ENCODE measurements at places on chromosomes 2 and 18.

DNA sequence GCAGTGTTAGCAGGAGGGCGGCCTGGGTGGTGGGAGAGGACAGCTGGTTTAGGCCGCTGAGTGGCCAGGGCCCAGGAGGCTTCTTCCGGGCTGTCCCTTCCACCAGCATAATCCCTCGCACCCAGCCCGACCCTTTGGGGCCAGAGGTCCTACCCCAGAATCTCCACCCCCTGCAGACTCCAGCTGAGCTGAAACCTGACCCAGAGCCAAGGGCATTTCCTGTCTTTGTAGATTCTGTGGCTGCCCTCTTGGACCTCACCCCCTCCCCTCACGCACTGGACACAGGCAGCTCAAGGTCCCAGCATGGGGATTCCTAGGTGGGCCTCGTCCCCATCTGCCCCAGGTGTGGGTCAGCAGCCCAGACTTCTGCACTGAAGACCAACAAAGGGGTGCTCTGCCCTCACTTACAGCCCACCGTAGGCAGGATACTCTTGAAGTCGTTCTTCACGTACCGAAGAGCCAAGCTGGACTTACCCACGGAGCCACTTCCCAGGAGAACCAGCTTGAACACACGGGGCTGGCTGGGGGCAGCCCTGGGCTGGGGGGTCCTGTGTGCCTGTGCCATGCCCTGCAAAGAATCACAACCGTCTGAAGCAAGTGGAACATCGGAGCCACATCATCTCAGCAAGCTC is 4.8 kb downstream of the RAB17 start:
- DNase-seq, result no peak

DNA sequence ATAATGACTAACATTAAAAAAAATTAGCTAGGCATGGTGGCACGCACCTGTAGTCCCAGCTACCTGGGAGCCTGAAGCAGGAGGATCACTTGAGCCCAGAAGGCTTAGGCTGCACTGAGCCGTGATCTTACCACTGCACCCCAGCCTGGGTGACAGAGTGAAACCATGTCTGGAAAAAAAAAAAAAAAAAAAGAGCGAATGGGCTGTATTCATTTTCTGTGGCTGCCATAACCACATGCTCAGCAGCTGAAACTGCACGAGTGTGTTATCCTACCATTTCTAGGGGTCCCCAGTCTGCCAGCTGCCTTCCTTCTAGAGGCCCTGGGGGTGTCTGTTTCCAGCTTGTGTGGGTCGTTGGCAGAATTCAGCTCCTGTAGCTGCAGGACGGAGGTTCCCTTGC is 247.8 kb downstream of the EIPR1 start:
- no peak for DNase-seq

GRCh38 chr2:126774761-126775160 is 118.8 kb downstream of the GYPC start:
- DNase-seq, result no peak

DNA sequence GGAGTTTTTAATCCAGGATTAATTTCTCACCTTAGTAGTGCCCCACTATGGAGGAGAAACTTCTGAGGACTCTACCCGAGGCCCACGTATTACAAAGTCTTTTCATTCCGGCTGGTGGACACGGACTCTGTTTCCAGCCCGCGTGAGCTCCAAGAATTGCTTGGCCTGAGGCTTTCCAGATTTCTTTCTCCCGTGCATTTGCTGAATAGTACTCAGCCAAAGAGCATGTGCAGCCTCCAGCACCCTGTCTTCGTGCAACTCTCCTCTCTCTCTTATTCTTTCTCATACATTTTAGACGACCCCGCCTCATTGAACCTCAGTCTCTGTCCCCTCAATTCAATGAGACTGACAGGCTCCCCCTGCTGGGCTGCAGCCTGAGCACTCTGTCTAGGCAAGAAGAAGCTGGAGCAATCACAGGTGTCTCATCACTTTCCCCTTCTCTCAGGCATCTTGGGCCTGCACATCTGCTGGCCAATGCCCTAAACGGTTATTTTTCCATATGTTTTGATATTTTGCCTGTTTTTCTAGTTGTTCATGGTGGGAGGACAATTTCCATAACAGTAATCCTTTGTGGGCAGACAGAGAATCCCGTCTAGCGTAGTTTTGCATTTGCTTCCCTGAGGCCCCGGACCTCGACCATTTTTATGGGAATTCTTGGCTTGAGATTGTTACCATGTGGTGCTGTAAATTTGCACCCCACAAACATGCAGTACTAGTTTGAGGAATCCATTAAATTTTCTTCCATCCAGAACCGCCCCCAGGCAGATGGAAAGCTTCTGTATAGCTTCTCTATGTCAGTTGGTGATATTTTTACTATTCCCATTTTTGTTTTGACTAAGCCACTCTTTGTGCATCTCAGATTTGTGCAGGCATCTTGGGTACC is 50.1 kb upstream of the LPIN2 start:
- DNase-seq, result peak; percentile 49

DNA sequence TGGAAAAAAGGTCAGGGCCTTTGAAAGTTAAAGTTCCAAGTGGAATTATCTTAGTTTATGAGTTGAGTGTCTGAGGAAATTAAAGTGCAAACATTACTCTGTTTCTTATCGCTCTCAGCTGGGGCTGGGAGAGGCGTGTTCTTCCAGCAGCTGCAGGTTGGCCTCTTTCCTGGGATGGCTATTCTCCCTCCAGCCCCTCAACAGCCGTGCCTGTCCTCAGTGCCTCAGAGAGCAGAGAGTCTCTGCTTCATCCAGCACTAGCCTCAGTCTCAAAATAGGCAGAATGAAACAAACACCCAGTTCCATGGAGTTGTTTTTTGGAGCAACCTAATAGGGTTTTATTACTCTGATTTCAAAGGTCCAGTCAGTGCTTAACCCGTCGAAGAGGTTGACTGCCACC is 298.1 kb downstream of the GALR1 start:
- DNase-seq, result no peak

DNA sequence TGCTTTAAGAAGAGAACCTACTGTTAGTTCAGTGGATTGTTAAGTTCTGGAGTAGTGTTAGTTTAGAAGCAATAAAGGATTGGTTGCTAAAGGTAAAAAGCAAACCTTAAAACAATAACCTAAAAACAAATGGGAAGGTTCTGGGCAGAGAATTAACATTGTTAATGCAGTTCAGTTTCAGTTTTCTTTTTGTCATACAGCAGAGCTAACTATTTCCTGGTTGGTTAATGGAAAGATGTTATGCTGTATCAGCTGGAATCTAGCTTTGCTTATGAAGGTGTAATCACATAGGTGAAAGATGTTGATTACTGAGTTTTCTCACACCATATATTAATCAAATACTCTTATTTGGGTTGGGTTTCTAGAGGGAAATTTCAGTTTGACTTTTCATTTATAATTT is 23.8 kb downstream of the SMAD4 start:
- no peak for DNase-seq

DNA sequence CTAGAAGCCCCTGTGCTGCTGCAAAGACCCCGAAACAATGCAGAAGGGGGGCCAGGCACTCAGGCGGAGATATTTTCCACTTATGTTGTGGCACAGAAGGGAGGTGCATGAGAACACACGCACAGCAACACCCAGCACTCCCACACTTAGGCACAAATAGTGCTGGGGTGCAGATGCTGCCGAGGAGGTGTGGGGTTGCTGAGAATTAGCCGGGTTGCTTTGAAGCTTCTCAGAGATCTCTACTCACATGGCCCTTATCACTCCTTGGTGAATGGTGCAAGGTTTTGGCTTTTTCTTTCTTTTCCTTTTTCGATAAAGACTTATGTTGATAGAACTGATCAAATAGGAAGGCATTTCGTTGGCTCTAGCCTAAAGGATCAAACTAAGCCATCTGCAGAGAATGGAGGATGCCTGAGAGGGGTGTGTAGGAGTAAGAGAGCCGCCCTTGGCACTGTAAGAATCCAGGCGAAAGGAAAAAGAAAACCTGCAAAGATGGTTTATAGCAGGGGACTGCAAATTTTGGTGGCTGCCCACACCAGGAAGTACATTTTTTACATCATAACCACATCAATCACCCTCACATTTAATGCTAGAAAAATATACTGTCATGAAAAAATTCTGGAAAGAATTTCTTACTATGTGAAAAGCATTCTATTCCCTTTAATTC is 27.9 kb upstream of the FHL2 start:
- no peak for DNase-seq

GRCh38 chr2:233440714-233441113 is 86.4 kb downstream of the DGKD start:
- DNase-seq, result no peak

DNA sequence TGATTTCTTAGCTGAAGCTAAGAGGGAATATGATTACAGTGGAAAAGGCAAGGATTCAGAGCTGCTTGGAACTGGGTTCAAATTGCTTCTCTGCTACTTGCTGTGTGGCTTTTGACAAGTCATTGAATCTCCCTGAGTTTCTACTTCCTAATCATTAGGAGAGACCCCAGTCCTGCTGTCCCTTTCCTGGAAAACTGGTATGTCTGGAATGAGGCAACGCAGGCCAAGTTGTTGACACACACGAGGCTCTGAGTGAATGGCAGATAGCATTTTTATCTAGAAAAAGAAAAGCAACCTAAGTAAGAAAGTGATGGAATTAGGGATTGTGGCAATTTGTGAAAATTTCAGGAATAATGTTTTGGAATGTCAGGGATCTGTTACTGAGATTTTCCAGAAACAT is 123.6 kb downstream of the LPIN1 start:
- no peak for DNase-seq

GRCh38 chr18:26233208-26233607 is 7.0 kb downstream of the TAF4B start:
- DNase-seq, result no peak

DNA sequence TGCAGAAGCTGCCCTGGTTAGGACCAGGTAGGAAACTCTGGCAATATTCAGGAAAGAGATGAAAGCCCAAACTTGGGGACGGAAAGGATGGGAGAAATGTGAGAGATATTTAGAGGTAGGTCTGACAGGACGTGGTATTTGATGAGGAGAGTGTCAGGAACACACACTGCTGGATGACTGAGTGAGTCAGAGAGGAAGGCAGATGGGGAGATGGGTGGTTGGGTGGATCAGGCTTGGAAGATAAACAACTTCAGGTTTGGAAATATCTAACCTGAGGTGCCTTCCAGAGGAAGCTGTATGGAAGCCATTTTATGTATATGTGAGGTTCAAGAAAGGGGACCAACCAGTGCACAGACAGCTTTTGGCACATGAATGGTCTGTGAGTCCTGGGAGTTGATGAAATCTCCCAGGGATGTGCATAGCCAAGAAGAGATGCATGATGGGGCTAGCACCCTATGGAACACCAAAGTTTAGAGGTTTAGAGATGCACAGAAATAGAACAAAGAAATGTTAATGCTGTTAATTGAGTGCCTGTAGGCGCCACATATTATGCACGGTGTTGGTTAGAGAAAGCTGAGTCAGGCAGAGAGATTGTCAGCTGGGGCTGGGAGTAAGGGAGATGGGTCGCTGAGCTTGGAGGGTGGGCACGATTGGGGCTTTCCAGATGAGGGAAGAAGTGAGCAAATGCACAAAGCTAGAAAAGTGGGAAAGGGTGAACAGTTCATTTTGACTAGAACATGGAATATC is 101.0 kb downstream of the VIT start:
- DNase-seq, result no peak

- DNase-seq, result no peak
These were observed 541.7 kb upstream of the MEX3C start for GRCh38 chr18:51739044-51739666.

- no peak for DNase-seq
These were observed 257.4 kb downstream of the DOK6 start for GRCh38 chr18:69658103-69658502.

- no peak for DNase-seq
These were observed 42.4 kb downstream of the ADCY3 start for GRCh38 chr2:24877646-24878045.

GRCh38 chr2:161307676-161308075 is 549 bp upstream of the PSMD14 start:
- no peak for DNase-seq

- DNase-seq, result no peak
These were observed 739.1 kb upstream of the ZEB2 start for GRCh38 chr2:145258903-145259579.

- no peak for DNase-seq
These were observed 76.0 kb downstream of the TGIF1 start for GRCh38 chr18:3525870-3526420.

- no peak for DNase-seq
These were observed 46.7 kb downstream of the LDLRAD4 start for GRCh38 chr18:13265008-13265910.

DNA sequence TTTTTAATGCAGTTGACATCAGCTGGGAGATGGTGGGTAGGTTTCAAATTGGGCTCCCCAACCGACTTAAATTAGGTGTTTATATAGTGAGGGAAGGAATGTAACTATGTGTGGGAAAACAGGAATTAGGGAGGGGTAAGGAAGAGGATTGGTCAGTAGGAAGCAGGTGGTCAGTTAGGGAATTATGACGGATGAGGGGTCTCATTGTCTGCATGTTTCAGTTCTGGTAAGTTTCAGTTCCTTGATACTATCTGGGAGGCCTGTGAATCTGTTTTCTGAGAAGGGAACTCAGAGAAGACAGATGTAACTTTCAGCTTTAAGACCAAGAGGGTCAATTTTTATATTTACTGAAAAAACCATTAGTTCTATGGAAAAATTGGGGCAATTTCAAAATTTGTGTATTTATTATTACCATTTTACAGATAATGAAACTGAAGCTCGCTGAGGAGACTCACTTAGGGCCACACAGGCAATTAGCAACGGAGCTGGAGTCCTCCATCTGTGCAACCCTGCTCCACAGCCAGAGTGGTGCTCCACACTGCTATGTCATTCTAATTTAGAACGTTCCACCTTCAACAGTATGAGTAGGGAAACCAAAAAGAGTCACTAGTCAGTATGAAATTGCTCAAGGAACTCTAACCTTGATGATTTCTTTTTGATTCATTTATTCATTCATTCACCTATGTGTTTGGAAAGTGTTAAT is 36.0 kb upstream of the CCDC195 start:
- no peak for DNase-seq

GRCh38 chr2:148920559-148920958 is 45.5 kb downstream of the KIF5C start:
- no peak for DNase-seq

GRCh38 chr18:48533340-48534070 is 5.3 kb upstream of the CTIF start:
- no peak for DNase-seq

- peak; percentile 100 for DNase-seq
These were observed 347.0 kb downstream of the CYRIA start for GRCh38 chr2:16318474-16319195.

- DNase-seq, result no peak
These were observed 69.8 kb upstream of the IL1R2 start for GRCh38 chr2:101921953-101922325.

GRCh38 chr18:56639104-56639381 is 651 bp upstream of the TXNL1 start:
- no peak for DNase-seq

GRCh38 chr2:202944408-202944807 is 32.3 kb downstream of the CARF start:
- DNase-seq, result no peak

- no peak for DNase-seq
These were observed 1.3 kb downstream of the CYP27C1 start for GRCh38 chr2:127218812-127219170.

DNA sequence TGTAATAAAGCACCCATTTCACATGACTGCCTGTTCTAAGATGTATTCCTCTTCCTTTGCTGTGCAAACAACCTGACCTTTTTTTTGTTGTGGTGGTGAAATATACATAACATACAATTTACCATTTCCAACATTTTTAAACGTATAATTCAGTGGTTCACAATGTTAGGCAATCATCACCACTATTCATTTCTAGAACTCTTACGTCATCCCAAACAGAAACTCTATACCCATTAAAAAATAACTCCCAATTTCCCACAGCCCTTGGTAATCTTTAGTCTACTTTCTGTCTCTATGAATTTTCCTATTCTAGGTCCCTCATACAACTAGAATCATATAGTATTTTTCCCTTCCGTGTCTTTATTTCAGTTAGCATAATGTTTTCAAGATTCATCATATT is 36.7 kb downstream of the RND3 start:
- DNase-seq, result no peak

GRCh38 chr2:6966446-6966940 is 49.3 kb downstream of the RNF144A start:
- no peak for DNase-seq
